Amygdala (tissue), 56 donors: ENCODE measurements at places on chromosomes 2 and 18.

- DNase-seq = peak; percentile 58
Observed at GRCh38 chr2:158723921-158724802, 71.0 kb upstream of the DAPL1 start.

DNA sequence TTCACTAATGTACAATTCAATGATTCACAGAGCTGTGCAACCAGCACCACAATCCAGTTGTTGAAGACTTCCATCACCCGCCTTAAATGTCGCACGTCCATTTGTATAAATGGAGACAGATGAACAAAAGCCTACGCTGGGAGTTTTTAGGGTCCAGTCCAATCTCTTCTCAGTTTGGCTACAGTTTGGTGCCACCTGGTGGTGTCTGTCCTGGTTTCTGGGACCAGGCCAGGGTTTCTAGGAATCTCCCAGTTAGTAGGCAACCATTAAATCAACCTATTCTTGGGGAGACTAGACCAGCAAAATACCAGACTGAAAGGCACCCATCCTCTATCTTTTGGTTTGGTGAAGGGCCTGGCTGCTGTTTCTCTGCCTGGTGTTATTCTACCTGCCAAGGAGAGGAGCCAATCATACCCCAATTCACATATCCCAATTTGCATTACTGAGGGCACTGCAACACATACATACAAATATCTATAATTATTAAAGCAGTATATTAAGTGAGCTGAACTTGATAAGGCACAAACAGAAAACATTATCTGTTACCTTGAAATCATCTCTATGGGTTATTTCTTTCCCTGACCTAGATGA is 3.2 kb upstream of the DDX1 start:
- peak; percentile 12 for DNase-seq

DNA sequence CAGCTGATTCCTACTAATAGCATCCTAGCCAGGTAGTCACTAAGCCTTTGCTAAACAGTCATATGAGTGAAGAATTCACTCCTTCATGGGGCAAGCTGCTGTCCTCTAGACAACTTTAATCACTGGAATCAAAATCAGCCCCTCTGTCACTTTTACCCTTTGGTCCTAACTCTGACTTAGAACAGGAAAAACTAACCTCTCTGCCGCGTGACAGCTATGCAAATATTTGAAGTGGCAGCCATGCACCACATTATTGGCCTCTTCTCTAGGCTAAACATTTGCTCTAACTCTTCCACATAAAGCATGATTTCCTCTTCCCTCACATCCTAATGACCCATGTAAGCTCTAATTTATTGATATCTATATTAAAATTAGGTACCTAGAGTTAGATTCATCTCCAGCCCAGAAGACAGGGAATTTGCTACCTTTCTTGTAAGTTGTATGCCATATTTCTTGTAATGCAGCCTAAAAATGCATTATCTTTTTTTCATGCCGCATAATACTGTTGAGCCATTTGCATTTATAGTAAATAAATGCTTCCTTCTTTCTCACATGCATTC is 12.8 kb upstream of the ONECUT2 start:
- no peak for DNase-seq

DNA sequence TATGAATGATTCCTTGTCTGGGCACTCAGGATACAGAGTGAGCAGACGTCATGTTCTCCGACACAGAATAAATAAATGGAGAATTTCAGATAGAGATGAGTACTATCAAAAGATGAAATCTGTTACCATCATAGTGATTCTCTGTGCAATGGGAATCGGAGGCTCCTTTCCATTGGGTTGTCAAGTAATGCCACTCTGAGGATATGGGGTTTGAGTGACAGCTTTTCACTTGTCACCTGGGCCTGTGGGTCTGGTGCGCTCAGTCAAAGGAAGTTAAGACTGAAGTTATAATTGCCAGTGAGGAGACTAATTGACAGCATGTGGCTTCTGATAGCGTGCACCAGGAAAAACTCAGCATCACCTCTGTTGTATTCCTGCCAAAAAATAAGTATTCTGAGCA is 387.2 kb downstream of the SOX11 start:
- no peak for DNase-seq

DNA sequence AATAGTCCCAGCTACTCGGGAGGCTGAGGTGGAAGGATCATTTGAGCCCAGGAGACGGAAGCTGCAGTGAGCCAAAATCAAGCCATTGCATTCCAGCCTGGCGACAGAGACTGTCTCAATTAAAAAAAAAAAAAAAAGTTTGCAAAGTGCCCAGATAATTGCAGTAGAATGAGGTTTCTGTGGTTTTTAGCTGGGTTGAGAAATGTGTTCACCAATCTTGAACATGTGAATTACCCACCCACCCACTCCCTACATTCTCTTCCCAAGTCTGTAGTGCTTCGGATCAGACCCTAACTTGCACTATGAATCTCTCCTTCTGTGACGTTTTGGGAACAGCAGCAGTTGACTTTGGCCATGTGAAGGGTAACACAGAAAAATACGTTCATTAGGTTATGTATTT is 247.3 kb downstream of the PTGR3 start:
- no peak for DNase-seq

DNA sequence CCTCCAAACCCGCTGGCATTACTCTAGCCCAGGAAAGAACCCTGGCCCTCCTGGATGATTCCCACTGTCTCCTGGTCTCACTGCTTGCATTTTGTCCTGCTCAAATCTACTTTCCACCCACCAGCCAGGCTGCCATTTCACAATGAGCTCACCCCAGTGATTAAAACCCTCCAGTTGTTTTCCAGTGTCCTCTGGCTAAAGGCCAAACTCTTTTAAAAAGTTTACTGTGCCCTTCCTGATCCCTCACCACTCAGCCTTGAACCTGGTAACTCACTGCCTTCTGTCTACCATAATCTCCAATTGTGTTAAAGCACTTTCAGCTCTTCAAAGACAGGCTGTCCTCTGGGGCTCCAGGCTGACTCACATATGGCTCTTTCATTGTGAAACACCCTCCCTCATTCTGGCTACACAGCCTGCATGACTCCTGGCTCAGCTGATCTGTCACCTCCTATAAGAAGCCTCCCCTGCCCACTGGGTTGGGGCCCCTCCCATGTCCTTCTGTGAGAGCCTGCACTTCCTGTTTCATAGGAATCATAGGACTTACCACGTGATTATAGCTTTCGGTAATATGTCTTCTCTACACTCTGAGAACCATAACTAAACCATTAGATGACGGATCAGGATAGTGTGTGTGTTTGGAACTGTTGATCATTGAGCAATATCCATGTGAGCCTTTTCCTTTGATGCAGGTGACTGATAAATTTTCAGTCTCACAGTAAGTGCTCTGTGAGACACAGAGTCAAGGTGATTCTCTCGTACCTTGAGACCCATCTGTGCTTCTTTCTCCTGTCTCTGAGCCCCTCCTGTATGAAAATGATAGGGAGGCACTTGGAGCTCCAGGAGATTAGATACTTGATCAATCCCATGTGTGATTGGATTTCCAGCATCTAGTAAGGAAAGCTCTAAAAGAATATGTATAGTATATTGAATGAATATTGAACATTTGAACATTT is 590.8 kb upstream of the ID2 start:
- no peak for DNase-seq

DNA sequence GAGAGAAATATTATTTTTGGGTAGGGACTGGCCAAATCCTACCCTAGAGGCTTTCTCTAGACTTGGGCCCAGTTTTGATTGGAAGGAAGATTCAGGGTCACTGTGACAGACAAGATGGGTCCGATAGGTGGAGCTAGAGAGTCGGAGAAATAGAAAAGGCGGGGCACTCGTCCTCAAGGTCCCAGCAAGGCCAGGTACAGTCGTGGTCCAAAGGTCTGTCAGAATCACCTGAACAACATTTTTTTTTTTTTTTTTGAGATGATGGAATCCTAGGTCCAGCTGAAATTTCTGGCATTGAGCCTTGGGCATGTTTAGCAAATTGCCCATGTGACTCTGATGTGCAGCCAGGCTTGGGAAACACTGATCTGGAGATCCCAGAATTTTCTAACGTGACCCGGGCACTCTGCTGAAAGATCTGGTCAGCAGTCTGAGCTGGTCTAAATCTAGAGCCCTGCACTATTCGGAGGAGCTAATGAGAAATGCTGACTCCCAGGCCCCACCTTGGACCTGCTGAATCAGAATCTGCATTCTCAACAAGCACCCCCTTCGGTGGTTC is 23.0 kb upstream of the NTSR2 start:
- DNase-seq = peak; percentile 28

GRCh38 chr18:3607309-3608098 is 157.5 kb downstream of the TGIF1 start:
- no peak for DNase-seq

DNA sequence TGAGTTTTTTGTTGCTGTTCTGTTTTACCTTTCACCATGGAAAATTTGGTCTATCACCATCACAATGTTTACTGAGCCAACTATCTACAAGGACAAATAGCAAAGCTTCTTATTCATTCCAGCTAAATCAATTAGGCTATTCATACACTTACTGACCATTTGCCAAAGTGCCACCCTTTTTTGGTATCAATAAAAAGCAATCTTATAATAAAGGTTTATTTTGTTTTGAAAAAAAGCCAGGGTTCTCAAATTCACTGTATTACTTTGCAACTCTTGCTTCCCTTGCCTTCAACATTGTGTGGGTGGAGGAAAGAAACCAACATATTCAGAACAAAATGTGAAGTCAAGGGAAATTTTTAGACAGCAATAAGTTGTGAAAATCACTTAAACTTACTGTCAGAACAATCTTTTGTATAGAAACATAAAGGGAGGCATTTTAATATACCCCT is 15.3 kb downstream of the PELI1 start:
- no peak for DNase-seq

GRCh38 chr18:55529581-55529980 is 58.4 kb downstream of the TCF4 start:
- DNase-seq = no peak

DNA sequence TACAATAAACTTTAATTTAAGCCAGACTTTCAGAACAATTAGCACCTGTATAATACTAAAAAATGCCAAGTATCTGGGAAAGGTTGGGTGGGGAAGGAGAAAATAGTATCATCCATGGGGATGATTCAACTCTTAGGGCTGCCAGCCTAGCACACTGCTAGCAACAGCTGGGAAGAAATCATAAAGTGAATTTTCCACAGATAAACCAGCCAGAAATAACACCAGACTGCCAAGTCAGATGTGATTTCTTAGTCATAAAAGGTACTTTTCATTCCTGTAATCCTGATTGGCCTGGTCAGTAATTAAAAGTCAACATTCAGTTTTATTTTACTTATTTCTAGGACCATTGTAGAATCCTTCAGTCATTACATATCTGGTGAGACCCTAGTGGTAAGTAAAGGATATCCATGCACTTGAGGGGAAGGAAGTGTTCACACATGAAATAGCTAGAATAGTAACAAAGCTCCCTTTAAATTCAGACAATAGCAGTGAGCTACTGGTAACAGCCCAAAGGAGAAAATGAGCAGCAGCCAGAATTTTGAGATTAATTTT is 59.4 kb downstream of the LIMS1 start:
- no peak for DNase-seq

- DNase-seq = no peak
Observed at GRCh38 chr2:96136129-96136720, 2.1 kb downstream of the ASTL start.

DNA sequence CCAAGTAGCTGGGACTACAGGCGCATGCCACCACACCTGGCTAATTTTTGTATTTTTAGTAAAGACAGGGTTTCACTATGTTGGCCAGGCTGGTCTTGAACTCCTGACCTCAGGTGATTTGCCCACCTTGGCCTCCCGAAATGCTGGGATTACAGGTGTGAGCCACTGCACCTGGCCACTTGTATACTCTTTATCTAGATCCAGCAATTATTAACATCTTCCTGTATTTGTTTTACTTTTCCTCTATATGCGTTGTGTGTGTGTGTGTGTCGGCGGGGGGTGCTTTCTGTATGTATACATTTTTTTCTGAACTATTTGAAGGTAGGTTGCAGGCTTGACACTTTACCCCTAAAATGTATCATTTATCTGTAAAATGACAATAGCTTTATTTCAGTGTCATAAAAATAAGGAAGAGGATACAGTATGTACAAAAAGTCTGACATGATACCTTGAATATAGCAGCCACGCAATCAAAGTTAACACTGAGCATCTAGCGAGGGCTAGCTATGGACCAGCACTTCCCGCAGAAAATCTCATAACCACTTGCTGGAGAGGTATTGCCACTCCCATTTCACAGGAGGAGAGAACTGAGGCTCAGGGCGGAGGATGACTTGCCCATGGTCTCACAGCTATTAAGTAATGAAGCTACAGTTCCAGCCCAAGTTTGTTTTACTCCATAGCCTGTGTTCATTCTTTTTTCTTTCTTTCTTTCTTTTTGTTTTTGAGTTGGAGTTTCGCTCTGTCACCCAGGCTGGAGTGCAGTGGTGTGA is 251.3 kb downstream of the MYCN start:
- DNase-seq = no peak

- no peak for DNase-seq
Observed at GRCh38 chr2:98310010-98310409, 36.2 kb upstream of the CNGA3 start.

DNA sequence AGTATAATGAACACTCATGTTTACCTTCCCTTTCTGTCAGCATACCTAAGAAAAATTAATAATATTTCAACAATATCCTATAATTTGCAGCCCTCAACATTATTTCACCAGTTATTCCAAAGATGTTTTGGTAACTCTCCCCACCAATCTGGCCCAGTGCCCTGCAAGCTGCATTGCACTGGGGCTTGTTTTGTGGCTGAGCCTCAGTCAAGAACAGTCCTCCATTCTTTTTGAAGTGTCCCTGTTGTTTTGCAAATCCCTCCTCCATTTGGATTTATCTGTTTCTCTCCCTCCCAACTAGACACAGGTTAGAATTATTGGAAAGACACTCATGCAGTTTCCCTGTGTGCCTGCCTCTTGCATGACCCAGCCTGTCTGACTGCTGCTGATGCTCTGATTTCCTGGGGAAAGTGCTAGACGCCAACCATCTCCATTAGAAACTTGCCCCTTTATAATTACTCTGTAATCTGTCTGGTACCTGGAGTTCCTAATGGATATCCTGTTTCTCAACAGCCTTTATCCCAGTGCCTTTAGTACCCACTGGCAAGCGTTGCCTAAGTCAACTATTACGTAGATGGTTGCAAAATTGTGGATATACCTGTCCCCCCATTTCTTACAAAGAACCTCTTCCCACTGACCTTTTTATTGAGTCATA is 60.2 kb downstream of the EIF5B start:
- DNase-seq = no peak

- DNase-seq = no peak
Observed at GRCh38 chr2:46942143-46942526, 26.5 kb upstream of the MCFD2 start.

DNA sequence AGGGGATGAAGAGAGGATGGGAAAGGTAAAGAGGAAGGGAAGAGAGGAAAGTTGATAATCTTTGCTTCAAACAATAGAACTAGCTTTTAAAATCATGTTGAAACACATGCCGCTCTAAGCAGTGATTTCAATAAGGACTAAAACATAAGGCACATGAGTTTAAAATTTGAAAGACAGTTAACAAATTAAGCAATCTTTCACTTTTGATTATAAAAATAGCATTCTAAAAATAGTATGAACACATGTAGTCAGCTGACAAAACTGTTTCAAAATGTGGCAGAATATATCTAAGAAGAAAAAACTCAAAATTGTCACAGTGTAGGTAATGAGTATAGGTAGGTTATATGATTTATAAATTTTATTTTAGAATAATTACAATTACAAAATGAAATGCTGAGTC is 25.3 kb downstream of the PSME4 start:
- no peak for DNase-seq
